AG08395 (cell line): ENCODE measurements at places on chromosomes 12 and 14.

DNA sequence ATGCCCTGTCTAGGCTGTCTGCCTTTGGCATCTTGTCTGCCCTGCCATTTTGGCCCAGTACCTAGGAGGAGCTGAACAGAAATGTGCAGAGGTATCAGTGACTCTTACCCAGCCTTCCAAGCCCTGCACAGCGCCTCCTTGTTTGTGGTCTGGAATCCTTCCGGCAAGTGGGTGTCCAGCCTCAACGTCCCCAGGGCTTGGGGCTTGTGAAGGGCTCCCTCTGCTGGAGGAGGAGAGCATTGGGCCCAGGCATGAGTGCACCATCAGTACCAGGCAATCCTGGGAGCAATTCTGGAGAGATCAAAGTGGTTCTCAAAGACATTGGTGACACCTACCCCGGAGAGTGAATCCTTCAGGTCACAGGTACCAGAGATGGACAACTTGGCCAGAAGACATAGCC lies 2.4 kb upstream of the TCL1B start:
- DNase-seq, result no peak

GRCh38 chr12:116476227-116476822 lies 82.9 kb upstream of the MAP1LC3B2 start:
- DNase-seq, result no peak

GRCh38 chr14:65225299-65226159 lies 123.2 kb upstream of the MAX start:
- no peak for DNase-seq

DNA sequence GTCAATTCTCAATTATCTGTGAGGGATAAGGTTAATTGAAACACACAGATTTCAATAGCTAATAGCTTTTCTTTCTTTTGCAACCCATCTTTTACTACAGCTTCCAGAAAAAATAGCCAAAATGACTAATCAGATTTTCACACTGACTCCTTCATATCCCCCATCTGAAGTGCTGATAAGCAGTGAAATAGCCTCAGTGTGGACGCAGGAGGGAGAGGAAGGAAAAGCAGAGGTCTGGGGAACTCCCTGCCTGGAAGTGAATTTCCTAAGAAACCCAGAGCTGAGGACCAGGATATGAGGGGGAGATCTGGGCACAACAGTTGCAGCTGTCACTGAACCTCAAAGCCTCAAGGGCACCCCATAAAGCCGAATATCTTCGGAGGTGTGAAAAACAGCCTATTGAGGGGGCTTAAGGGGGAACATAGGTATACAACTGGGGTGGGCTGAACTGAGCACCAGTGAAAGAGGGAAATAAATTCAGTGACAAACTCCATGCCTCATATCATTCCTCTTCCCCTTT lies 60.9 kb downstream of the EMP1 start:
- no peak for DNase-seq

DNA sequence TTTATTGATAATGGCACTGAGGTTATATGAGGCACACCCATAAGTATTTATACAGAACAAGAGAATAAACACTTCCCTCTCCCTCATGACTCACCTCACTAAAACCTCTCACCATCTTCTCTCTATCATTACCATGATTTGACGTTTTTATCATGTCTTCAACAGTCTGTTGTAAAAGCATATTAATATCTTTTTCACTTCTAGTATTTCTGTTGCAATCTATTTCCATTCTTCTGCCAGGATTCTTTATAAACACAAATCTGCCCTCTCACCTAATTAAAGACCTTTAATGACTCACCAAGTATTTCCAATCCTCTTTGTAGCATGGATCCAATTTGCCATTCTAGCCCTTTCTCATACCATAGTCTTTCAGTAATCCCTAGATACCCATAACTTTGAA lies 527.7 kb downstream of the SLC16A7 start:
- peak; percentile 6 for DNase-seq

DNA sequence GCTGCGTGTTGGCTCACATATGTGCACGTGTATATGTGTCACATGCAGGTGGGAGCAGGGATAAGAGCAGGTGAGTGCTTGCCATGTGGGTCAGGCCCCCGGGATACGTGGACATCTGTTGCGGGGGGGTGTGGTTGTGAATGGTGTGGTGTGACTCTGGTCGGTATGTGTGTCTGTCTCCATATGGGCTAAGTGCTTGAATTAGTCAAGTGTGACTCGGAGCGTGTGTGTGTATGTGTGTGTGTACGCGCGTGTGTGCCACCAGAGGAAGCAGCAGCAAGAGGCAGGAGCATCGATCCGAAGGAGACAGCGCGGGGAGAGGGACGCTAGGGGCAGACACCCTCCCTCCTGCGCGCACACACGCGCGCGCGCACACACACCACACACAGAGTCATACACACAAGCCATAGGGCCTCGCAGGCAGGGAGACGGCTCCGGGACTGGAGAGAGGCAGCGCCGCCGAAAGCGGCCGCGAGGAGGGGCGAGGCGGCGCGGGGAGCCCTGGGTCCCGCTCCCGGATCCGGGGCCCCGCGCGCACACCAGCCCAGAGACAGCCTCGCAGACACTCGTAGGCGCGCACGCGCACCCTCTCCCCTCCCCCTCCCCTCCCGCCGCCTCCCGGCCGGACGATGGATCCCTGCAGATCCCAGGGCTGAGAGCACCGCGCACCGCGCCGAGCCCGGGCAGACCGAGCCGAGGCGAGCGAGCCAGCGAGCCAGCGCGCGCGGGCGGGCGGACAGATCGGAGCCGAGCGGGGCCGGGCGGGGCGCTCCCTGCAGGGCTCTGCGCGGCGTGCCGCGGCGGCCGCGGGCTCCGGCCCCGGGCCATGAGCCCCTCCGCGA lies at the start of gene ASIC1:
ASIC1 (plus strand) TSS at position 597 of the 842 bp plus-strand sequence. CDS start 1,171 bp downstream, outside the sequence.
- peak; percentile 80 for DNase-seq

- DNase-seq, result no peak
Measured at GRCh38 chr14:67031920-67032774, 157.1 kb upstream of the GARIN2 start.

- no peak for DNase-seq
Measured at GRCh38 chr14:105377555-105378182, 20.7 kb upstream of the TEX22 start.

GRCh38 chr12:96424601-96425000 lies 24.4 kb upstream of the CDK17 start:
- no peak for DNase-seq

GRCh38 chr14:23047751-23048693 lies 6.0 kb downstream of the PSMB11 start:
- DNase-seq, result no peak

DNA sequence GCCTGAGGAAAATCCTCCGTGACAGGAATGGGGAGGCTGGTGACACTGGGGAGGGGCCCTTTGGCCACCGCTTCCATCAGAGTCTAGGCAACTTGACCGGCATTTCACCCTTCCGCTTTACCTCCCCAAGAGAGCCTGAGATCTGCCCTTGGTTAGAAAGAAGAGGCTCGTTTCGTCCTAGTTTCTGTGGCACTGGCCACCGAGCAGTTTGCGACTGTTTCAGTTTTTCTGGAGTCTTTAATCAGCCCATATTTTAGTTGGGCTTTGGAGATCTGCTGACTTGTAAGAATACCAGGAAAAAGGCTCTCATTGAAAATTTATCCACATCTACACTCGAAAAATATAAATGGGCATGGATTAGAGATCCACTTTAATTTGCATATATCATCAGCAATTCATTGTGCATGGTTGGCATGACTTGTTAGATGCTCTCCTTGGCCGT lies 414 bp upstream of the ANKS1B start:
- peak; percentile 7 for DNase-seq

DNA sequence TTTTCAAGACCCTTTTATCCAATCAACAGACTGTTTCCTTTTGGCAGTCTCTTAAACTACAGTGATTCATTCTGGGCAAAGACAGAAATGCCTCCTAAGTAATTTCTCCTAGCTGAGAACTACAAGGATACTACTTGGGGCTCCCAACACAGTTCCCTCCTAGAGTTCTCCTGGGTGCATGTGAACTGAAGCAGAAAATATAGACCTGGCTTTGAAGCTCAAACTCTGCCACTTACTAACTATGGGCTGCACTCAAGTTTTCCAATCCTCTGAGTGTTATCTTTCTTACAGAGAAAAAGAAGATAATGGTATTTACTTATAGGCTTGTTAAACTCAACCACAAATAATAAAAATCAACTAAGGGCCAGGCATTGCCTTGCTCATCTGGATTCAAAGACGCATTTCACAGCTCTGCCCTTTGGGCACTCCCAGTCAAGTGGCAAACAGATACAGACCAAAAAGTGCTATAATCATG lies 97.6 kb downstream of the EFCAB11 start:
- peak; percentile 24 for DNase-seq

- peak; percentile 44 for DNase-seq
Measured at GRCh38 chr14:60637479-60638315, 11.6 kb downstream of the SIX1 start.

GRCh38 chr12:3828888-3829287 lies 44.3 kb downstream of the PARP11 start:
- DNase-seq, result no peak
